ENCODE measurements at places on chromosomes 12 and 14.

DNA sequence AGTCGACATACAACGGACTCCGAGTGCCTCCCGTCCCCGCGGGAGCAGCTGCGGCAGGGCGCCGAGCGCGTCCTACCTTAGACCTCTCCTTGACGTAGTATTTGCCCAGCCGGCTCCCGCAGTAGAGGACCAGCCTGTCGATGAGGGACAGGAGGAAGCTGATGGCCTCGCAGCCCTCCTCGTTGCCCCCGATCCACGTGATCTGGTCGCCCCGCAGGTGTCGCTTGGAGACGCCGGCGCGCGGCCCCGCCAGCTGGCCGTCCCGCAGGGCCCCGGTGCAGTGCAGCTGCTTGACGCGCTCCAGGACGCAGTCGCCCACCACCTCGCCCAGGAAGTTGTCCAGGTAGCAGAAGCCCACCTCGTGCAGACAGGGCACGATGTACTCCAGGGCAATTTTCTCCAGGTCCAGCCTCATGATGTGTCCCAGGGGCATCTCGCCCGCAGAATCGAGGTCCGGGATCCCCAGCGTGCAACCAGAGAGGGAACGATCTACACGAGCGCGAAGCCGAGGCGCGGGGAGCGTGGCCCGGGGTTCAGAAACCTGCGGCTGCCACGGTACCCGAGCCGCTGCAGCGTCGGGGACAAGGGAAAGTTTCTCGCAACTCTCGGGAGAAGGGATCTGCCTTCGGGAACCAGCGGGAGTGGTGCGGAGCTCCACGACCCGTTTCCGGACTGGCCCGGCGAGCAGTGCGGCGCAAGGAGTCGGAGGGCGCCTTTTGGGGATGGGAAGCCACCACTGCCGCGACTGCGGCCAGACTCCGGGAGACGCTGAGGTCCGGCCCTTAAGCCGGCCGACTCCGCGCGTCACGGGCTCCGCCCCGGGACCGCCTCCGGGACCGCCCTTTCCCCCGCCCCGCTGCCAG is at the start of gene EGLN3:
Gene EGLN3, minus strand, starts transcription at position 755 of the 863 bp plus-strand sequence. Its CDS starts 322 bp downstream, at position 433.
- peak; percentile 67 for DNase-seq

GRCh38 chr12:65464930-65465329 is 186.4 kb downstream of the MSRB3 start:
- no peak for DNase-seq

DNA sequence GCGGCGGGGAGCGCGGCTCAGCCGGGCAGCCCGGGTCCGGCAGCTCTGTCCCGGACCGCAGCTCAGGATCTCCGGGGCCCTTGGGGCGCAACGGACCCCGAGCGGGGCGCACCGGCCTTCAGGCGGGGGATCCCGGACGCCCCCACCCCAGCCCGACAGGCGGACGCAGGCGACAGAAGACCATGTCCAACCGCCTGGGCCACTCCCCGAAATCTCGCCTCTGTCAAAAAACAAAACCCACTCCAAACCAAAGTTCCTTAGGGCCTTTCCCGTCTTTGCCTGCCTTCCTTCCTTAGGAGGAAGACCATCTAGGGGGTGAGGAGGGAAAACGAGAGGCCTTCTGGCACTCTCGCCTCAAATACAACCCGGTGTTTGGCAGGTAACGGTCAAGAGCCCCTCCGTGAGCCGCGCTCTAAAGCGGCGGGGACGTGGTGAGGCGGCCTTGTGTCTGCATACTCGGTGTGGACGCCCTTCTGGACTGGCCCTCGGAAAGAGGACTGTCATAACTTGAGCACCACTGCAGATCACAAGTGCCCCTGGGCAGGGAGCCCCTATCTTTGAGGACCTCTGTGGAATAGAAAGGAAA is 604 bp downstream of the HCFC2 start:
- DNase-seq = no peak

- no peak for DNase-seq
Measured at GRCh38 chr14:96747006-96747405, 50.2 kb upstream of the VRK1 start.

DNA sequence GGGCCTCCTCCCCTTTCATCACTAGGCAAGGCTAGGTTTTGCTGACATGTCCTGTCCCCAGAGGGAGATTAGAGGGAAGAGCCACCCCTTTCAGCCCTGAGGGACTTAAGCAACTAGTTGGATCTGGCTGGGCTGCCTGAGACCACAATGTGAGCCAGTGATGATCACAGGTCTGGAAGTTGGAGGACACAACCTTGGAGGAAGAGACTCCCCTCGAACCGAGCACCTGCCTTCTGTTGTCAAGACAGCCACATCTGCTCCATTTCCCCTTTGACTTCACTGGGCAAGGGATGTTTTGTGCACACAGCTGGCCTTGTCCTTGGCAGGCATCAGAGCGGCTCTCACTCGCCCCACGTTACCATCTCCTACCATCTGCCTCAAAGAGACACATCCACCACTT is 31.4 kb downstream of the MVK start:
- DNase-seq = no peak

DNA sequence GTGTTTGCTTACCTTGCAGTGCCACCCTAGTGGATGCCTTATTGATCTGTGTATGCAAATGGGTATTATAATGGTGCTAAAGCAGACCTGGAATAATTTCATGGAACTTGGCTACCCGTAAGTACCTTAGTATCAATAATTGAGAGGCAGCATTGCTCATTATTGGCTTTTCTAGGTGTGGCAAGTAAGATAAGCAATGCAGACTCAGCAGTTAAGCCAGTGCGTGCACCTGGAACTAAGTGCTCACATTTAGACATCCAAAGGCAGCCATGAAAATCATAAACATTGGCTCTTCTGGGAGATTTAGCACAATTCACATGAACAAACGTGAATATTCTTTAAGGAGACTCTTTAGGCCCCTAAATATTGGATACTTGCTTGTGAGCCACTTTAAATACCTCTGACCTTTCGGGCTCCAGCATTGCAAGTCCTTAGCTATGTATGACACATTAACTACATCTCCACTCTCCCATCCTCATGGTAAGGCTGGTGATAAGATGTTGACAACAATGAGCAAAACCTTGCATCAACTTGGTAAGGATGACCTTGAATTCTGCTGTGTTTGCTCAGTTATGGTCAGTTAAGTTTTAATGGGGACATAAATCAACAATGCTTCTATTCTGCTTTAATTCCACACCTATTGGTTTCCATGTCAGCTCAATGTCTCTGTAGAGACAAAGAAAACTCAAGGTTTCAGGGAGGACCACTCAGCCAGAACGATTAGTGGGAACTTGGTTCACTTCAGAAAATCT is 112.0 kb downstream of the SLC5A8 start:
- no peak for DNase-seq

DNA sequence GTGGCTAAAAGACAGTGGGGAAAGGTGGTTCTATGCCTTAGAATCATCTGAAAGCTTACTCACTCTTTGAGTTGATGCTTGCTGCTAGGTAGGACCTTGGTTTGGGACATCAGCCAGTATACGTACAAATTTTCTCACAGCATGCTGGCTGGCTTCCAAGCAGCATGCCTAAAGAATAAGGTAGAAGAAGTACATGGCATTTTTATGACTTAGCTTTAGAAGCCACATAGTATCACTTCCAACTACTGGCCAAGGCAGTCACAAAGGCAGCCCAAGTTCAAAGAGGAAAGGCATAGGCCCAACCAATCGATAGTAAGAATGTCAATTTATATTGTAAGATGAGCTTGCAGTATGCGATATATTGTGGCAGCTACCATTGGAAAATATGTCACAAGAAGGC is 284.2 kb upstream of the CAND1 start:
- DNase-seq = no peak

DNA sequence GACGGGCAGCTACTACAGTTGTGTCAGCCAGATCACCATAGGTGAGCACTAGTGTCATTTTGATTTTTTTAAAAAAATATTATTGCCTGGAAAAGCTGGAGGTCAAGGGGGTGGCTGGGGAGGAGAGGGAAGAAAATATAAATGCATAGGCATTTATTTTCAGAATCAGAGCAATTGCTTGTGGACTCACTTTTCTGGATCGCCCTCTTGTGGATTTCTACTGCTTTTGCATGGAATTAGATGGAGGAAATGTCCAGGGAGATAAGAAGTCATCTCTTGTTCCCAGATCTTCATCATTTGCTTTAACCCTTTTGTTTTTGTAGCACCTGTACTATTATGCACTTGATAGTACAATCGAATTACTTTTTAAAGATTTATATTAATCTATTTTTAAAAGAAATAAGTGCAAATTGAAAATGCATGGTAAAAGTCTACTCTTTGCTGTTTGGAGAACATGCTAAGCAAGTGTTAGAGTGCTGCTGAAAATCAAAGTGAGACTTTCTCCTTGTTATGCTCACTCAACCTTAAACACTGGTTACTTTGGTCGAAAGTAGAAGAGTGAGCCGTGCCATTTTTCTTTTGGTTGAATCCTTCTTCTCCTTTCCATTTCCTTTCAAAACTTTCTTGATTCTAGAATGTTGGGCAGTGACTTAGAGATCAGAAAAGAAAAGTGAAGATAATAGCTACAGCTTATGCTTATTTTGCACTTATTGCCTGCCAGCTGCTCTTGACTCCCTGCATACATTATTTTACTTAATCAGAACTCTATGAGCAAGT is 60.6 kb upstream of the ANO4 start:
- no peak for DNase-seq

GRCh38 chr12:102016472-102016871 is 45.3 kb downstream of the WASHC3 start:
- DNase-seq = no peak

DNA sequence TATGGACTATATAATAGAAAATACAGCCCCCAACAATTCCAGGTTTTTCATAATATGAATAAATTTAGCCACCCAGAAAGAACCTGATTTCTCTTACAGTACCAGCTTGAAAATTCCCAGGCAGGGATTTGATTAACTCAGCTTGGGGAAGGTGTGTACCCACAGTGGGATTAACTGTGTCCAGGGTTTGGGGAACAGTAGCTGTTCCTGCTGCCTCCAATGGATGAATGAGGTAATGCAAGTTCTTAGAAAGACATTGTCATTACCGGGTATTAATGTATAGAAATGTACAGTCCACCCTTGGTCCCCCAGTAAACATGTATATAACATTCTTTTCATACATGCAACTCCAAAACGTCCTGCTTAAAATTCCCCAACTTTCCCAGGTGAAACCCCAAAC is 115.6 kb downstream of the LRIG3 start:
- DNase-seq = no peak

GRCh38 chr12:113407931-113408600 is 4.4 kb upstream of the SDS start:
- DNase-seq = no peak

DNA sequence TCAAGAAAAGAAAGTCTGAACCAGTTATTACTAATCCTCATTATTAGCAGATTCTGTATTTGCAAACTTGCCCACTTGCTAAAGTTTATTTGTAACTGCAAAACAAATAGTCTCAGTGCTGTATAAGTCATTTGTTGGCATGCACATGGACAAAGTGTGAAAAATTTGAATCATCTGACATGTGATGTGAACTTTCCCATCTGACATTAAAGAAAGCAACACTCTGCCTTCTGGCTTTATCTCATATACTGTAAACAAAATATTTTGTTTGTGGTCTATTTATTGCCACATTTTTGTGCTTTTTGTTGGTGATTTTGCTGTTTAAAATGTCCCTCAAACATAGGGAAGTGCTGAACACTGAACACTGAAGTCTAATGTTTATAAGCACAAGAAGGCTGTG is 513.8 kb downstream of the RPL10L start:
- DNase-seq = no peak

DNA sequence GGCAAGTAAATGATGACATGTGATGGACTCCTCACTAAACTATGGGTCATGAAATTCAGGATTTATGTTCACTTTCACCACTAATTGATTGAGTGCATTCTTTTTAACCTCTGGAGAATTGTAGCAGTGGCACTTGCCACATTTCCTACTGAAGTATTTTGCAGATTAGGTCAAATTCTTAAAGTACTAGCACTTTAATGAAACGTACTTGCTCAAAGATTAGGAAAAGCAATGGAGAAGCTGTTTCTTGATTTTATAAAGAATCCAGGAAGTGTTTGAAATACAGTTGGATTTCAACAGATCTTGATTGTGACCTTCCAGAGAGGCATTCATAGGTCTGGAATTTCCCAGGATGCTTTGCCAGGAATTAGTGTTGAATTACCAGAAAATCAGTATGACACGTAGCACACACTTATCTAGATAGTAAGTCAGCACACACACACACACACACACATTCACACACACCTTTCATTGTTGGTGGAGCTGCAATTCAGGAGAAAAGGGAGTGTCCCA is 162.6 kb downstream of the MYRFL start:
- DNase-seq = no peak

DNA sequence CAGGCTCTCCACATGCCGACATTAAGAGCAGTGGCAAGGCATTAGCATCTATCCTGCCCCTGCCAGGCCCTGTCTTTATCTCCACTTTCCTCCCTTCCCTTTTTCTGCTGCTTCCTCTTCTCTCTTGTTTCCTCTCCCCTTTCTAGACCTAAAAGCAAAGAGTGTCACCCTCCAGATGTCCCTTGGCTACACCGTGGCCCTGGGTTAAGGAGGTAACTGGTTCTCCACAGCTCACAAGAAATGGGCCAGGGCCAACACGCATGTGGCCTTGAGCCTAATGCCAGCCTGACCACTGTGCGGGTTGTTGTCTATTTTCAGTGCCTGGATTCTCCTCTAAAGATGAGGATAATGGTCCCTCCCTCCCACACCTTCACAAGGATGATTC is 41.7 kb upstream of the DDX11 start:
- no peak for DNase-seq

DNA sequence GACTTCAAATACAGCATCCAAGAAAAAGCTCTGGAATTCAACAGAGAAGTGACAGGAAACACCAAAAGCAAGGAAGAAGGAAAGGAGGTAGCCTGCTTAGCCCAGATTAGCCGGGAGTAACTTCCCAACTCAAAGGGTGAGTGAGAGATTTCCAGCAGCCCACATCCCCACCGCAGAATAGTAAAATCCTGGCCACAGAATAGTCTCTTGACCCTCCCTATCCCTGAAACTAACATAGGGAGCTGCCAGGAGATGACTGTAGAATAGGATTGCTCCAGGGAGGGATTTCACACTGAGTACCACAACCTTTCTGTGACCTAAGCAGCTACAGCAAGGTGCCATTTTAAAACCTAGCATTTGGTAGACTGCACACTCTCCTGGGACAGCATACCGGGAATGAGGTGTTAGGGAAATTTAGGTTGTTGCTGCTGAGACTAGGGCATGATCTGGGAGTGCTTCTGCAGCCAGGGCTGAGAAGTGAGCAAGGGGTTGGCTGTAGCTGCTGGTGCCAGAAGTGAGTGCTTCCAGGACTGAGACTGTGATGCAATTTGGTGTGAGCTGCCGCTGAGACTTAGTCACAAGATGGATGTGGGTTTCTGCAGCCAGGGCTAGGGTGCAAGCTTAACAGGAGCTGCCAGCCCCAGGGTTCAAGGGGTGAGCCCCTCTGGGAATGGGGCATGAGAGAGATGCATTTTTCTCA is 66.0 kb downstream of the TMTC3 start:
- no peak for DNase-seq

DNA sequence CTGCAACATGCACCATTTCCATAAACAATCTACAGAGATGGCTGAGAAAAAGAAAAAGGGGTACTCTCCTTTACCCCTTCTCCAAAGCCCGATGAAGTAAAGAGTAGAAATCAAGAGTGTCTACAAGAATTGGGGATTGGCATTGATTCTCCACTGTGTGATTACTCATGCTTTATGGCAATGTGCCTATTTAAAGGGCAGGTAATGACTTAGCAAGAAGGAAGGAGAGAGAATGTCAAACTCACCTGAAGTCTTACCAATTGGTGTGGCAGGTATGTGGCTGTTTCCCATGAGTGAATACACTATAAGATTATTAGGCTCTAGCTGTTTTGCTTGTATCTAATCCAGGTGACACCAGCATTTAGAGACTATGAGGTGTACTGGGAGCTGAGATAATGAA is 275.3 kb downstream of the CCER1 start:
- no peak for DNase-seq

GRCh38 chr12:46473634-46474329 is 101.2 kb upstream of the SLC38A2 start:
- no peak for DNase-seq

GRCh38 chr12:89101440-89101839 is 250.9 kb downstream of the DUSP6 start:
- no peak for DNase-seq
